ENCODE measurements at places on chromosomes 11 and 22.
A peak's percentile ranks its signal among the peaks of the same experiment; 100 is the strongest.

DNA sequence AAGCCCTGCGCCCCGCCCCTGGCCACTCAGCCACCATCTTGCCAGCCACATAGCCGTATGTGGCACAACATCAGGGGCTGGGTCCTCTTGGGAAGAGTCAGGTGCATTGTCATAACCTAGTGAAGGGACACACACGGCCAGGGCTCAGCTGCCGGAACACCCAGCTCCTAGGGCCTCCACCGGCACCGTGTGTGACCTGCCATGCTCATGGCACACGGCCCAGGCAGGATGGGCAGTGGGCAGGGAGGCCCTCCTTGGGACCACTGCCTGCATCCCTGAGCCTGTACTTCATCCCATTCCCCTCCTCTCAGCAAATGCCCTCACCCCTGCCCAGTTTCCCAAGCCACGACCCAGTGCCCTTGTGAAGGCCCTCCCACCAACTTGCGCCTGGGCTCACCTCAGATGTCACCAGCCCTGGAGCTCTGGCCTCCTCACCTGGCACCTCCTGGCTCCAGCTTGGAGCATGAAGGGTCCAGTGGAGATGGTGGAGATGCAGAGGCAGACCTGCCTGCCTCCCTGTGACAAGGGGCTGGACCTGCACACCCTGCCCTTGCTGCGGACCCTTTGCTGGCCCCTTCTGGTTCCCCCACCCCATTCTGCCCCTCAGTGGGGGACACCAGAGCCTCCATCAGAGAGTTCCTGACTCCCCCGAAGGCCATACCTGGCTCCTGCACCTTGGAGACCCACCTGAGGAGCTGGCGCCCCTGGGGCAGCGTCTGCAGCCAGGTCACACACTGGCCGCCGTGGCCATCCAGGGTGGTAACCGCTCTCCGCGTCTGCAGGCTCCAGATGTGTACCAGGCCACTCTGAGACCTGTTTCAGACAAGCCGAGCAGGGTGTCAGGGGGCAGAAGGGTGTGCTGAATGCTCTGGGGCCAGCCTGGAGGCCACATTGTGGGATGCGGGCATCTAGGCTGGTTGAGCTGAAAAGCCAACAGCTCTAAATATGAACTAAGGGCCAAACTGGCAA lies 34.5 kb downstream of the GNB1L start:
- no peak for DNase-seq

GRCh38 chr11:63845303-63845702 lies 6.4 kb downstream of the MARK2 start:
- peak; percentile 20 for DNase-seq

GRCh38 chr22:29158546-29158945 lies 47.1 kb upstream of the EMID1 start:
- DNase-seq: no peak

DNA sequence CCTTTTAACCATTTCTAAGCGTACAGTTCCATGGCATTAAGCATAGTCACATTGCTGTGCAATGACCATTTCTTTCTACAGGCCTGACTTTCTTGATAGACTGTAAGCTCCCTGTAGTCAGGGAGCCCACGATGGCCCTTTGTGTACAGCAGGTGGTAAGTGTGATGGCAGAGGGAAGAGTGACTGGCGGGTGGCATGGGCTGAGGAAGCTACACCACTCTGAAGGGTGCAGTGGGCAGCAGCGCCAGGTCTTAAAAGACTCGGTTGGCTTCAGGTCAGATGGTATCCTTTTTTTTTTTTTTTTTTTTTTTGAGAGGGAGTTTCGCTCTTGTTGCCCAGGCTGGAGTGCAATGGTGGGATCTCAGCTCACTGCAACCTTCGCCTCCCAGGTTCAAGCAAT lies 1.6 kb downstream of the PPM1F start:
- DNase-seq: no peak

- DNase-seq: no peak
Observed at GRCh38 chr11:76665172-76665571, 5.4 kb downstream of the LRRC32 start.

DNA sequence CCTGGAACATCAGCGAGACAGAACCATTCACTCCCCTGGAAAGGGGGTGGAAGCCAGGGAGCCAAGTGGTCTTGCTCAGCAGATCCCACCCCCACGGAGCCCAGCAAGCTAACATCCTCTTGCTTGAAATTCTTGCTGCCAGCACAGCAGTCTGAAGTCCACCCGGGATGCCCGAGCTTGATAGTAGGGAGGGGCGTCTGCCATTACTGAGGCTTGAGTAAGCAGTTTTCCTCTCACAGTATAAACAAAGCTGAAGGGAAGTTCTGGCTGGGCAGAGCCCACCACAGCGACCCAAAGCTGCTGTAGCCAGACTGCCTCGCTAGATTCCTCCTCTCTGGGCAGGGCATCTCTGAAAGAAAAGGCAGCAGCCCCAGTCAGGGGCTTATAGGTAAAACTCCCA lies 764.8 kb upstream of the LUZP2 start:
- no peak for DNase-seq

DNA sequence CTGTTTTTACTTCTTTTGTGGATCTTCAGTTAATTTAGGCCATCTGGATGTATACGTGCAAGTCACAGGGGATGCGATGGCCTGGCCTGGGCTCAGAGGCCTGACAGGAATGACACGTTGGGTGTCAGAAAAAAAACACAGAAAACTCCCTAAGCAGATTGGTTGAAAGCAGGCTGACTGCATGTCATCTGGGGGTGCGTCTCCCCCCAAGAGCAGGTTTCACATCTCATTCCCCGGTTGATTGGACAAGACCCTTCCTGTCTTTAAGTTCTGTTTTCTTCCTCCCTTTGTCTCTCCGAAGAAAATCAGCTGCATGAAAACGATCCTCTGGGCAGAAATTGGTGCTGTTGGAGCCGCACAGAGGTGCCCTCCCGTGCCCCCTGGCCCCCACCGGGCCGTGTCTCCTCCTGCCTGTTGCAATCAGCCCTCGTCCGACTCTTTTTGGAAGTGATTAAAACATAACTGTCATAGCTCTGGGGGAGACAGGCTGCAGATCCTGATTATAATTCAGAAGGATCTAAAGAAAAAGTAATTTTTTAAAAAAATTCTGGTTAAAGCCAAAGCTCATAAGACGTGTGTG lies 71.8 kb upstream of the PARVG start:
- DNase-seq: no peak

- no peak for DNase-seq
Observed at GRCh38 chr22:19175026-19175601, 3.4 kb downstream of the SLC25A1 start.

GRCh38 chr22:27416511-27417420 lies 384.8 kb downstream of the MN1 start:
- peak; percentile 85 for DNase-seq

GRCh38 chr22:26391623-26392022 lies 37.4 kb upstream of the ASPHD2 start:
- DNase-seq: no peak

DNA sequence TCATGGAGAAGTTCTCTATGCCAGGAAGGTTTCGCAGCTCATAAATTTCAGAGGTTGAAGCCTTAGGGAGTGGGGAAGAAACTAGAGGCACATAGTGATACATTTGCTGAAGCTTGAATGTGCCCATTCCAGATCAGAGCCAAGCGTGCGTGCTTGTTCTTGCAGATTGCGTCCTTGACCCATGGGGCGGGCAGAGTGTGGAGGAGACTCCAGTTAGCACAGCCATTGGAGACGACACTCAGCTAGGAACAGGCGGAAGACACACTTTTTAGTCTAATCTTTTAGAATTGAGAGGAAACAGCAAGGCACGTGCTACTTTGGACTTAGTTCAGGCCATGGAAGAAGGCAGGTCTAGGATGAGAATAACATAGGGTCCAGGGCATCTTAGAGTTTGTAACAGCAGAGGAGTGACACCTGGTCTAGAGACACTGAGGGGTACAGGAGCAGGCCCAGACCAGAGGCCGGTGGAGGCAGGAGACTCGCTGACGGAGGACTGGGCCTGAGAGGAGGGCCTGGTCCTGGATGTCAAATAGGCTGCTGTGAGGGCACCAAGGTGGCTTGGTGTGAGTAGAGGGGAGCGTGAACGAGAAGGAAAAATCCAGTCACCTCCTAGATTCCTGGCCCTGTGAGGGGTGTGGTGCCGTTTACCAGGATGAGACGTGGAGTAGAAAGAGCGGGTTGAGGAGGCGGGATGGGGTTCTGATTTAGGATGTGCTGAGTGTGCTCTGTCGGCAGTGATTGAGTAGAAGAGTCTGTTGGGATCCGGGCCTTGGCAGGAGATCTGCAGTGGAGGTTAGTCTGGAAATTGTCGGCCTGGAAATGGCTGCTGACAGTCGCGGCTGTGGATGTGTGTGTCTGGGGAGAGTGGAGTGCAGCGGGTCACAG lies 154.7 kb downstream of the TBC1D22A start:
- no peak for DNase-seq

GRCh38 chr11:73426219-73426850 lies 50.1 kb downstream of the RELT start:
- DNase-seq: no peak

GRCh38 chr11:10809373-10810160 lies 841 bp upstream of the EIF4G2 start:
- peak; percentile 47 for DNase-seq

- no peak for DNase-seq
Observed at GRCh38 chr22:30782613-30783012, 87.9 kb downstream of the OSBP2 start.

GRCh38 chr22:38153821-38154562 lies 27.6 kb downstream of the PLA2G6 start:
- no peak for DNase-seq

DNA sequence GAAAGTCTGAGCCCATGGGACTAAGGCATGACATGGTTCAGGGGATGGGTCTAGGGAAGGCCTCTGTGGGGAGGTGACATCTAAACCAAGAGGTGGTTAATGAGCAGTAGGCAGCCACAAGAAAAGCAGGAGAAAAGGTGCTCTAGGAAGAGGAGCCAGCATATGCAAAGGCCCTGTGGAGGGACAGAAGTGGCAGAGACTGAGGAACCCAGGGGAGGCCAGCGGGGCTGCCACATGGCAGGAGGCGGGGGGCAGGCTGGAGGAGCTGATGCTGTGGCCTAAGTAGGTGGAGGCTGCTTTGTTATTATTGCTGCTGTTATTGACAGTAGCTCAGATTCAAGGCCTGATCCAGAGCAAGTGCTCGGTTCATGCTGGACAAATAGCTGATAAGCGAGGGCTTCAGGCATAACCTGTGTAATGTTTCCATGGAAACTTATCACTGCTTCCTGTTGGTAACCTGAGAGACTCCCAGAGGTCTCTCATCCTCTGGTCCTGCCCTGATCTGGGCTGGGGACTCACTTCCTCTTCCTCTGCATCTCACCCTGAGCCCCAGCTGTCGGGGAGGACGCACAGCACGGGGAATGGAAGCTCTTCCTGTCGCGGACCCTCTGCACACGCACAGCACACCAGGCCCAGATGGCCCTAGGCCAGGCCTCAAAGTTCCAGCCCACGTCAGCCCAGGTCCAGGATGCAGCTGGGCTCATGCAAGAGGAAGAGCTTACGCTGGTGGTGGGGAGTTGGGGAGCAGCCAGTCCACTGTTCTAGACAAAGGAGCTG lies 75.2 kb upstream of the TP53I11 start:
- DNase-seq: no peak

- no peak for DNase-seq
Observed at GRCh38 chr11:88631497-88631896, 294.0 kb upstream of the CTSC start.

DNA sequence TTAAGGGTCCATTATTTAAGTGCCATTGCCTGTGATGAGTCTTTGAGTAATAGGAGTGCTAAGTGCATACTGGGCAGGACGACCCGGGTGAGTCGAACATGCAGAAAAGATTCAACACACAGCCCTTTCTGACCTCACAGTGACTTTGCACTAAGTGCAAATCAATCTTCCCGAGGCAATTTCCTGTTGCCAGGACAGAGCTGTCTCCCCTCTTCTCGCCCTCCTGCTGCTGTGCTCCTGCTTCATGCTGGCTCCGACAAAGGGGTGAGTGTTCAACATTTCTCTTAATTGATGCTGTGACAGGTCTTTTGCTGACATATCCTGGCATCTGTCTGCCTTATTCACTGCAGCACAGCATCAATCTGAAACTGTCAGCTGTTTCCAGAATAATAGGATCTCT lies 42.0 kb downstream of the MCHR1 start:
- no peak for DNase-seq

DNA sequence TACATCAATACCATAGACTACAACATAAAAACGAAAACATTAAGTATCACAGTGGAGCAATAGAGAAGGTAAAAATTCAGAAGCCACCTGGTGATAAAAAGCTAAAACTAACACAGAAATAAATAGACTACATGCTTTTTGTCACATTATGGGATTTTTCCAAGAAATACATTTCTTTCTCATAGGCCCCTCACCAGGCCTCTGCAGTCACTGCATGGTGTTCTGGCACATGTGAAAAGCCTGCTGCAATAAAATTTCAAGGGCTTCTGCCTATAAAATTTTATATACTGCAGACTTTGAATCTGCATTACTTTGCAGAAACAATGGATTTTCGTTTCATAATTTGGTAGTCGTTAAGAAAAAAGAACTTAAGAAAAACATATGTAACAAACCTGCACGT lies 655.5 kb downstream of the CNTN5 start:
- DNase-seq: no peak

- no peak for DNase-seq
Observed at GRCh38 chr22:35400501-35400790, 506 bp downstream of the MCM5 start.

DNA sequence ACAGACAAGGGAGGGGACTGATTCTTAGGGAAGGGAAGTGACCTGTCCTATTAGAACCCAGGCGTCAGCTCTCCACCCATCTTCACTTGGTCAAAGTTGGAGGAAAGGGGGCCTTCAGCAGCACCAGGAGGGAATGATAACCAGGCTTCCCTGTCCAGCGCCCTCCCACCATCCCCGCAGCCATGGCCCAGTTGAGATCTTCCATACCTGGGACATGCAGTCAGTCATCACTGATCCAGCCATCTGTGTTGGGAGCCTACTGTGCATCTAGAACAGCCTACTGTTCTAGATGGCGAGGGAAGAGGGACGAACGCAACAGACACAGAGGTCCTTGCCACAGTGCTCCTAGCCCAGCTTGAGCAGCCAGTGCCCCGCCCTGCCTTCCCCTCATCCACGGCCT lies 40.6 kb downstream of the PDGFB start:
- DNase-seq: no peak

- DNase-seq: no peak
Observed at GRCh38 chr11:1310318-1310687, 871 bp upstream of the TOLLIP start.
